Activated CD8-positive, alpha-beta memory T cell treated with anti-CD3 and anti-CD28 coated beads for 4 hours (primary cell): ENCODE measurements at places on chromosomes 3 and 15.

DNA sequence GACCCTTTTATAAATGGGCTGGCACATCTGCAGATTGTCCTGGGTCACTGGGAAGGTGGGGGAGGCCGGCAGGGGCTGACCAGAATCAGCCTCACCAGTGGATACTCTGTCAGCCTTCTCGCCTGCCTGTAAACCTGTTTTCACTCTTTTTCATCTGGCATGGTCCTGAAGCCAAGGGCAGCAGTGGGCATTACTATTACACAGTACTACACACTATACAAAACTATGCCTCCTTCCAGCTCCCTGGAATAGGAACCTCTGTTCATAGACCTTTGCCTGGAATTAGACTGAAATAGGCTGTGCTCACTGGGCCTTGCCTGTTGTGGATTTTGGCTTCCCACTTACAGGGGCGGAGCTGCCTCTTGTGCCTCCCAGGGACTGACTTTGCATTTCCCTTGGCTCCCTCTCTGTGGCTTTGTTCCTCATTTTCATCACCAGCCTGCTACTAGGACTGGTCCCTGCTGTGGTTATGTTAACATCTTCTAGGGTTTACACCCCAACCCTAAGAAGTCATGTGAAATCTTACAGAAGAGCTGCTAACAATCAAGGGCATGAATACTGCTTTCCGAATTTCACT is 120.7 kb downstream of the FNDC3B start:
- DNase-seq = no peak

GRCh38 chr3:179510496-179510895 is 52.2 kb upstream of the ACTL6A start:
- no peak for DNase-seq

DNA sequence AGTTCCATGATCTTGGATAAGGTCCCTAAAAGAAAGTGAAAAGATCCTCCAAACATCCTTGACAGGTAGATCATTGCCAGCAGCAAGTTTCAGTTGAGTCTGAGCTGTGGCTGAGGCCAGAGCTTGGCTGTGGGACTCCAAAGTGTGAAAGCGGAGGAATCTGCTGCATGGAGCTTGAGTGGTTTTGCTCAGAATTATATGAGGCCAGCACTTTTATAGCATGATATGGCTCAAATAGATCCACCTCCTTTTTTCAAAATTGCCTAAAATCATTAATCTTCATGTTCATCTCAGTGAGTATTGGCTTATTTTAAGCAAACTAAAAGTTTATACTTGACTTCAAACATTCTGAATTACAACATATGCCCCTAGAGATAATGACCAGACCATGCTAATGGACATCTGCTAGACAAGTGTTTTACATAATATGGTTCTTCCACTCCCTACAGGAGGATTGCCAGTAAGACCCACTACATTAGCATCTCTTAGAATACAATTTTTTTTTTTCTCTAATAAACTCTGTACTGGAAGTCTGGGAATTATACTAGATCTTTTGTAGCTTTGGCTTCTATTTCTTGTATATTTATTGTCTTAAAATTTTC is 368.1 kb downstream of the ZPLD1 start:
- DNase-seq = no peak

- DNase-seq = no peak
Observed at GRCh38 chr15:68700455-68701123, 120.1 kb downstream of the ANP32A start.

DNA sequence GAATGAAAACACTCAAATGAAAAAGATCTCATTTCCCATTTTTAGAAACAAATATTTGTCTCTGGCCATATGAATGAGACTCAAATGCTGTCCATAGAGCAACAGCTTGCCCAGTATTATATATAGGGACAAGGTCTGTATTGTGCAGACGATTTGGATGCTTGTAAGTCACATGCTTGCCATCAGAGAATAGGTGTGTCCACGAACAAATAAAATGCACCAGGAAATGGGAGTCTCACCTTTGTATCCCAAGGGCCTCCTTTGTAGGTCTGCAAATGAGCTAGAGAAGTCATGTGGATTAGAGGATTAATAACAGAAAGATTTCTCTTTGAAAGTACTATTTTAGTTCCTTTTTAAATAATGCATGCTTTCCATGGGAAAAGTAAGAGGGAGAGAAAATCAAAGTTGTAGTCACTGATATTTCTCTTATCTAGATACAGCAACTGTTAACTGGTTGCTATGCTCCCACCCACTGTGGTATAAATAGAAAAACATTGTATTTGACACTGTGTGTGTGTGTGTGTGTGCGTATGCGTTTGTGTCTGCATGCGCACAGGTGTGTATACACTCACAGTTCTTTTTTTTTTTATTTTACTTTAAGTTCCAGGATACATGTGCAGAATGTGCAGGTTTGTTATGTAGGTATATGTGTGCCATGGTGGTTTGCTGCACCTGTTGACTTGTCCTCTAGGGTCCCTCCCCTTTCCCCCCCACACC is 383.4 kb upstream of the ARRDC4 start:
- no peak for DNase-seq

- no peak for DNase-seq
Observed at GRCh38 chr15:72445426-72445825, 28.7 kb upstream of the ARIH1 start.

GRCh38 chr3:161969867-161970266 is 473.3 kb downstream of the OTOL1 start:
- DNase-seq = no peak

DNA sequence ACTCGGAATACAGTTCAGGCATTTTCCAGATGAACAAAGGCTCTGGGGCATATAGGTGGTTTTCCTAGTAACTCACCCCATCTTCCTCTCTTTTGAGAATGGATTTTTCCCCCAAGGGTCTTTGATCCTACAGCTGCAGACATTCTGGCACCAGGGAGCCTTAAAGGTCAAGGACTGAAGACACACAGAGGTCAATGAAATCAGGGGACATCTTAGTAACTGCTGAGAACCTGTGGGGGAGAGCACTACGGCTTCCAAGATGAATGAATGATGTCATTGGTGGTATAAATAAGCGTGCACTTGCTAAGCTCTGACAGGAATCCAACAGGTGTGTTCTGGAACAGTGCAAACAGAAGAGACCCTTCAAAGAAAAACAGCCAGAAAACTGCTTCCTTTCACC is 36.3 kb downstream of the TMEM212 start:
- no peak for DNase-seq

- DNase-seq = no peak
Observed at GRCh38 chr3:120148187-120148949, 54.1 kb upstream of the GSK3B start.

- no peak for DNase-seq
Observed at GRCh38 chr3:101623656-101624055, 49.7 kb downstream of the PCNP start.

- DNase-seq = no peak
Observed at GRCh38 chr3:37856381-37856780, 5.3 kb upstream of the CTDSPL start.

DNA sequence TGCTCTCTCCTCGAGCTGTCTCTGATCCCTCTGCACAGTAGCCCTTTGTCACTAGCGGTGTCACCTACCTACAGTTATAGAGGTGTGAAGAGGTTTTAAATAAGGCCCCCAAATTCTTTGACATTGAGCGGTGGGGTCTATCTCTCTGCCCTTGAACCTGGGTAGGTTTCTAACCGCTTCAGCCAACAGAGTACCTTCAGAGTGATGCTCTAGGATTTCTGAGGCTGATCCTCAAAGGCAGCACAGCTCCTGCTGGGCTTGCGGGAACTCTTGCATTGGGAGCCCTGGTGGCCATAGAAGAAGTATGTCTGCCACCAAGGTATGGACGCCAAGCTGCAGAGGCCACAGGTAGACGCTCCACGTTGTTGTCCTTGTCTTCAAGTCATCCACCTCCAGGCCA is 35.7 kb downstream of the ADAMTS17 start:
- no peak for DNase-seq

- DNase-seq = no peak
Observed at GRCh38 chr3:106533788-106534160, 665.0 kb upstream of the CBLB start.

GRCh38 chr3:146554151-146554760 is 9.8 kb upstream of the PLSCR1 start:
- DNase-seq = no peak

DNA sequence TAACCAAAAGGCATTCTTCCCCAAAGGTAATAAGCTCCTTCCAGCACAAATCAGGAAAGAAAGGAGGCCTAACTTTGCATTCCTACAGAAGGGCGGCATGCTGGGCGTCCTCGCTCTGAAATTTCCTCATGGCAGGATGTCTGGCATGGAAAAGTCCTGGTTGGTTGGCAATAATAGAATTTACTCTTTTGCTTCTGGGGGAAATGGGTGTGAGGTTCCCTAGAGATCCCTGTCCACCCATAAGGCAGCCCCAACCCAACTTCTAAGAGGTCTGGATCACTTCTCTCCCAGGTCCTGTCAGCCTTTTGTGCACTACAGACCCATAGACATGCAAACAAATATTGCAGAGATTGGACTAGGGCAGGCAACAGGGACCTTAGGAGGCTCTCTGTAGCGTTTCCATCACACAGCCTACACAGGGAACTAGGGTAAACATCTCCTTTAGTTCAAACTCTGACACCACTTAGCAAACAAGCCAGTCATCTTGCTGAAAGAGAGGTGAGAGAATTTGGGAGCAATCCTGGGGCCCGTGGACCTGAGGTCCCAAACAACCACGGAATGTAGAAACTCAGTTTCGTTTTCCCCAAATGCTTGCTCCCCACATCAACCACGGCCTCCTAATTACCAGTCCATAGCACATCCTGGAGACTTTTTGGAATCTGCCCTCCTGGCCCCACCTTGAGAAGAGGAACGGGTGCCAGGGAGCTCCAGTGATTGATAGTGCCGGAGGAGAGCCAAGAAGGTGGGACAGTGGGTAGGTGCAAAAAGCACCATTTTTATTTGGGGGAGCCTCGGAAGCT is 2.1 kb downstream of the ZIC4 start:
- no peak for DNase-seq

- DNase-seq = no peak
Observed at GRCh38 chr3:141050576-141051442, at the start of gene SPSB4. Gene SPSB4 (plus strand): TSS chr3:141051347. CDS start chr3:141066105, 14,758 bp downstream.

DNA sequence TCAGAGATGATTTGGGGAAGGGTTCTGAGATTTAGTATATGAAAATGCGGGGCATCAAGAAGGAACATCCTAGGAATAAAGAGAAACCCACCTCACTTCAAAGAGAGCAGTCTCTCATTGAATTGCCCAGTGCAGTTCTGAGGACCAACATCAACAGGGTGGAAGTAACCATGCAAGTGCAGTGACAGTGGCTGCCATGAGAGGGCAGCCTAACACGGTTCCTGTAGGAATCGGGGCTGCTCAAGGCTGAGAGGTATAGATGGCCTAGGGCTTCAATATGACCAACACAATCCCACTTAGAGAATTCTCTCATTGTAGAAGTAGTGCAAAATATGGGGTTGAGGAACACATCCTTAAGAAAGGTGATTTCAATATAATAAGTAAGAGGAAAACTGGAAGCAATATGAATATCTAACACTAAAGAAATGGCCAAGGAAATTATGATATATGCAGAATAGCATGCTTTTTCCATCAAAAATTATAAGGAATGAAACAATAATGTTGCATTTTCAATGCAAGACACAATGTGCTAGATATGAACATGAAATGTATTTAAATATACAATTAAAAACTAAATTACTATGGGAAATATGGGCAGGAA is 51.1 kb upstream of the ARRDC4 start:
- DNase-seq = no peak

GRCh38 chr15:88512601-88513000 is 33.9 kb downstream of the DET1 start:
- no peak for DNase-seq

DNA sequence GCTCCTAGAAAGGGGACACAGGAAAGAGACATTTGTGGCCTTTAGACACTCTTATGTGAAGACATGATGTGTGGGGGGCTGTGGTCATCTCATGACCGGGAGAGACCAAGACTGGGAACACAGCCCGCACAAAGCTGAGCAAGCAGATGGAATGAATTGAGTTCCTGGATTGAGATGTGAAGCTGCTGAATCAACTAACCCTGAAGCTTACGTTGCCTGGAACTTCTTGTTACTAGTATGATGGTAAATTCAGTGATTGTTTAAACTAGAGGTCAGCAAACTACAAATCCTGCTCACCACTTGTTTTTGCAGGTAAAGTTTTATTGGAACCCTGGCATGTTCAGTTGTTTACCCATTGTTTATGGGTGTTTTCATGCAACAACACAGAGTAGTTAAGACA is 83.4 kb upstream of the BHLHE40 start:
- no peak for DNase-seq

DNA sequence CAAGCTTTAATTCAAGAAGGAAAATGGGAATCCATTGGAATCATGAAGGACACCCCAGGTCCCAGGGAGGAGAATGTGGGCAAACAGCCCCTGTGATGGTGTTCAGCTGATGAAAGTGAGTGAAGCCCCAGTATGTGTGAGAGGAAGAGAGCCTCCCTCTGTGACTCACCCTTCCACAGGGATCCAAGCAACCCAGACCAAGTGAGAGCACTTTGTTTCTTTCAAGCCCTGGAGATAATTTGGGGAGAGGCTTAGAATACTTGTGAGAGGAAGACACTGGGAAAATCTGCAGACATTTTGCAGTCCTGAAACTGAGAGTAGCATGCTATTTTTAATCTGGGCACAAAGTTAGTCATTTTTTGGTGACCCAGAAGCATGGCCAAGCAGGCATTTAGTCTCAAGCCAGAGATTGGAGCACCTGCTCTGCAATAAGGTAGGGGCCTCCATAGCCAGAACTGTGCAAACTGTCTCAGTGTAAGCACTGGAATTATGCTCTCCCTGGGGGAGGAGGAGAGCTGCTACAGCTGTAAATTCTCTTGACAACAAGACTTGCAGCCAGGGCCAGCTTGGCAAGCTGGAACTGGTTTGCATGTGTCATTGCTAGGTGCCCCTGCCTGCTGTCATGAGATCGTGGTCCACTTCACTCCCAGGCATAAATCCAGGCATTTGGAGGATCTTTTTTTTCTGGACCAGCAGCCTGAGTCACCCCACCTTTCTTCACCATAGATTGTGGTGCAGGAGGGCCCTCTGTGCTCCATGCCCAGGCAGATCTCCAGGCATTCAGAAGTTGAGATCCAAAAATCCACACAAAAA is 537.8 kb upstream of the DPPA4 start:
- no peak for DNase-seq

GRCh38 chr3:48795997-48796732 is 51.5 kb downstream of the PRKAR2A start:
- DNase-seq = no peak

DNA sequence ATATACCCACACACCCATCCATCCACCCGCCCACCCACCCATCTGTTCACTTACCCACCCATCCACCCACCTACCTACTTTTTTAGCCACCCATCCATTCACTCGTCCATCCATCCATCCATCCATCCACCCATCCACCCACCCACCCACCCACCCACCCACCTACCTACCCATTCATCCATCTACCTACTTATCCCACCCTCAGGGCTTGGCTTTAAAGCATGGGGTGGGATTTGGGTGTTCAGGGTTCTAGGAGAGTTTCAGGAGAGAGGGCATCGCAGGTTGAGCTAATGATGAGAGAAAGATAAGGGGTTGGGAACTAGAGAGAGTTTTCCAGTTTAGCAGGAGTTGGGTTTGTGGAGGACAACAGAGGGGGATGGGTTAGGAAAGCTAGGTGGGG is 9.7 kb downstream of the FBLN2 start:
- DNase-seq = no peak

- DNase-seq = no peak
Observed at GRCh38 chr15:27671819-27672437, 427.2 kb downstream of the OCA2 start.

GRCh38 chr3:124032881-124033359 is 41.0 kb upstream of the ROPN1 start:
- DNase-seq = peak; percentile 4
